ENCODE measurements at places on chromosomes 4 and X. TPM values are rescaled to one million over a fixed set of nuclear protein-coding genes. Genes with fewer than 3 reads are reported as not detected.

DNA sequence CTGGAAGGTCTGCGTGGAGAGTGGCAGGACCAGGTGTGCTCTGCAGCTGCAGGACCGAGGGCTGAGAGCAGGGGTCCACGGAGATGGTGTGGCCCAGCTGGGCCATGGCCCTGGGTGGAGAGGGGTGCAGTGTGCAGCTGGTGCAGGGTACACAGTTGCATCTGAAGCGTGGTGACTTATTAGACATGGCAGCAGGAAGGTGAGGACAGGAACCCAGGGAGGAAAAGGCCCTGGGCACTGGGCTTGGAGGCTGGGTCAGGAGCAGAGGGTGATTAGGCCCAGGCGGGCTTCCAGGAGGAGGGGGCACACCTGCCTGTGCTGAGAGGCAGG is 214.6 kb upstream of the PSAPL1 start:
- H3K27me3 ChIP-seq: no peaks in the 10 kb centered on the region
- H3K4me1 ChIP-seq: peaks cover 41% of the 10 kb centered on the region
- H3K36me3 ChIP-seq: no peaks in the 10 kb centered on the region
- no peak for DNase-seq

DNA sequence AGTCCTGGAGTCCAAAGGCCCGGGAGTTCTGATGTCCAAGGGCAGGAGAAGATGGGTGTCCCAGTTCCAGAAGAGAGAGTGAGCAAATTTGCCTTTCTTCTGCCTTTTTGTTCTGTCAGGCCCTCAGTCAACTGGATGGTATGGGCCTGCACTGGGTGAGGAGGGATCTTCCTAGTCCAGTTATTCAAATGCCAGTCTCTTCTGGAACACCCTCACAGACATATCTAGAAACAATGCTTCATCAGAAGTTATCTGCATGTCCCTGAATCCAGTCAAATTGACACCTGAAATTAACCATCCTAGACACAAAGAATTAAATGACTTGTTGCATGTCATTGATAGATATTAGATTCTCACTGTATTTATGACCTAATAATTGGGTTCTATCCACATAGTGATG is 48.5 kb upstream of the TSPAN5 start:
- H3K36me3 ChIP-seq: peaks cover 46% of the 10 kb centered on the region
- DNase-seq: no peak
- no peak overlapping the region for H3K4me3 ChIP-seq
- peak overlapping the region; percentile 95 for H3K27ac ChIP-seq
- peaks cover 27% of the 10 kb centered on the region for H3K4me1 ChIP-seq

DNA sequence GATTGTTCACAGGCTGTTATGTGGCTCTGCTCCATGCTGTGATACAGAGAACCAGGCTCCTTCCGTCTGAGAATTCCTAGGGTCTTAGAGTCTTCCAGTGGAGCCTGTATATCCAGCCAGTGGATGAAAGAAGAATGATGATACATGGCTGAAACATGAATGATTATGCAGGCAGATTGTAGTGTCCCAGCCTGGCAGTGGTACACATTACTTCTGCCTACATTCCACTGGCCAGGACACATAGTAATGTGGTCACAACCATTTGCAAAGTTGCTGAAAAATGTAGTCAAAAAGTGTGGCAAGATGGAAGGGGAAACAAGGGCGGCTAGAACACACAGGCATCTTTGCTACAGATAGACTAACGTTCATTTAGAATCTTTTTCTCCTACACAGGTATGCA is 4.5 kb upstream of the GBA3 start:
- H3K27ac ChIP-seq: no peak overlapping the region
- no peak overlapping the region for H3K4me3 ChIP-seq
- H3K27me3 ChIP-seq: peaks cover 2% of the 10 kb centered on the region
- no peaks in the 10 kb centered on the region for H3K4me1 ChIP-seq

GRCh38 chrX:146424422-146424821 is 385.1 kb upstream of the CXorf51B start:
- H3K27ac ChIP-seq: no peak overlapping the region
- no peaks in the 10 kb centered on the region for H3K27me3 ChIP-seq
- no peaks in the 10 kb centered on the region for H3K36me3 ChIP-seq
- DNase-seq: no peak
- H3K4me3 ChIP-seq: no peak overlapping the region

- peaks cover 26% of the 10 kb centered on the region for H3K4me1 ChIP-seq
- no peak for DNase-seq
- peaks cover 8% of the 10 kb centered on the region for H3K36me3 ChIP-seq
Observed at GRCh38 chr4:108540536-108540935, 79.8 kb upstream of the RPL34 start.

- H3K36me3 ChIP-seq: no peaks in the 10 kb centered on the region
- no peak overlapping the region for H3K27ac ChIP-seq
- no peak for DNase-seq
- H3K4me1 ChIP-seq: no peaks in the 10 kb centered on the region
- H3K4me3 ChIP-seq: no peak overlapping the region
Observed at GRCh38 chrX:150967786-150968185, 15.3 kb upstream of the HMGB3 start.

- no peak overlapping the region for H3K4me3 ChIP-seq
- peaks cover 3% of the 10 kb centered on the region for H3K36me3 ChIP-seq
- peak; percentile 74 for DNase-seq
- no peaks in the 10 kb centered on the region for H3K4me1 ChIP-seq
Observed at GRCh38 chr4:87150498-87151261, 69.7 kb downstream of the KLHL8 start.

DNA sequence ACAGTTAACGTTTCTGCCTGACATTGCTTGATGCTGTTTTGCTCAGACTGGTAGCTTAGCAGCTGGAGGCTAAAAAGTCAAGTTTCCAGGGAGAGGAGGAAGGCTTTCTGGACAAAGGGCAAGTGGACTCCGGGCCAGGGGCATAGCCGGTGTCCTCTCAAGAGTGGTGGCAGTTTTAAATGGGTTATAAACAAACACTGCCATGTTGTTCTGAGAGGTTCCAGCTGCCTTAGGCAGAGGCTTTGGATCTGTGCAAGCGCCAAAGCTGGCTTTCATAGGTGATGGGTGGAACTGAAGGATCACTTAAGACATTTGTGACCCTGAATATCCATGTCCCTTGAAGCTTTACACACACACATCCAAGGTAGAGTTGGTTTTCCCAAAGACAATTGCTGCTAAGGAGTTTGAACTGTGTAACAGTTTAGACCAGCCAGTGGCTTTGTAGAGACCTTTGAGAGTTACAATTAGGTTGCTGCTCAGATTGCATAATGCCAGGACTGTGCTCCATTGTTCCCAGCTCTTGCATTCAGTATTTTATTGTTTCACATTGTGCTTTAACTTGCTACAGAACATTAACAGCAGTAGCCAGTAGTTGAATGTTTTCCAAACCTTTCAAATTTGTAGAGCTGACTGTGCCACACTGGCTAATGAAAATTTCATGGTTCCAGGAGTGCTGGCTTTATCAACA is 54.1 kb upstream of the AP1S2 start:
- DNase-seq: no peak
- H3K27ac ChIP-seq: no peak overlapping the region
- H3K4me1 ChIP-seq: no peaks in the 10 kb centered on the region
- H3K27me3 ChIP-seq: no peaks in the 10 kb centered on the region
- H3K4me3 ChIP-seq: no peak overlapping the region
- H3K36me3 ChIP-seq: no peaks in the 10 kb centered on the region

GRCh38 chrX:10048707-10049106 is 81.5 kb downstream of the CLDN34 start:
- H3K4me3 ChIP-seq: no peak overlapping the region
- H3K36me3 ChIP-seq: no peaks in the 10 kb centered on the region
- no peaks in the 10 kb centered on the region for H3K27me3 ChIP-seq
- no peaks in the 10 kb centered on the region for H3K4me1 ChIP-seq

- H3K27me3 ChIP-seq: no peaks in the 10 kb centered on the region
- DNase-seq: no peak
Observed at GRCh38 chr4:56959100-56959499, 18.3 kb downstream of the NOA1 start.

LGI2 gene
- not detected for total RNA-seq

BMPR1B gene
- not detected for total RNA-seq

NWD2 gene
- total RNA-seq: not detected

PCDH11X gene
- not detected for total RNA-seq

ZNF157 gene
- 0.40 TPM for total RNA-seq
